Ammon's horn (tissue), 1 donor: ENCODE measurements at places on chromosomes 1 and 21.

DNA sequence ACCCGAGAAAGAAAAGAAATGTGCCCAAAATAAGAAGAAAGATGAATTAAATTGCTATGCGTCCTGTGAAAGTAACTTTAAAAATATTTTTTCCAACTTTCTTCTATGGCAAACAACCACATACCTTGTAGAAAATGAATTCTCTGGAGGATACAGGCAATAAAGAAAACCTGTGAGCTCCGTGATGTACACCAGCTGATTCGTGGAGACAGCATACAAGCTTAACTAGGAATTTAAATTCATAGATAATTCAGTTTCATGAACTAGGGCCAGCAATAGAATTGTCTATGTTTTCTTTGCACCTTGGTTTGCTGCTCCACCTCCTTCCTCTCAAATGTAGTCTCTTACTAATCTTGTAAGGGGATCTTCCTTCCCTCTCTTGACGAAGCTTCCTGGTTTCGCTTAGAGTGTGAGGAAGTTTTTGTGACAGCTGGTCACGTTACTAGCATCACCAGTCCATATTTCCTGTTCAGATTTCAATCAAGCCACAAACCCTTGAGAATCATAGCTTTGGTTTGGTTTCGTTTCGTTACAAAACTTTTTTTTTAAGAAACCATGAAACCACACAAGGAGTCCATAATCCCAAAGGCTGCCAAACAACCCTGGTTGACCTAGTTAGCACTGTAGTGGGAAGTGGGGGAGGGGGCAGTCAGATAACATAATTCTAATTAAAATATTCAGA, 35.8 kb downstream of the GREM2 start:
- DNase-seq: no peak

GRCh38 chr1:59445040-59445439, 148.1 kb downstream of the FGGY start:
- DNase-seq: no peak

DNA sequence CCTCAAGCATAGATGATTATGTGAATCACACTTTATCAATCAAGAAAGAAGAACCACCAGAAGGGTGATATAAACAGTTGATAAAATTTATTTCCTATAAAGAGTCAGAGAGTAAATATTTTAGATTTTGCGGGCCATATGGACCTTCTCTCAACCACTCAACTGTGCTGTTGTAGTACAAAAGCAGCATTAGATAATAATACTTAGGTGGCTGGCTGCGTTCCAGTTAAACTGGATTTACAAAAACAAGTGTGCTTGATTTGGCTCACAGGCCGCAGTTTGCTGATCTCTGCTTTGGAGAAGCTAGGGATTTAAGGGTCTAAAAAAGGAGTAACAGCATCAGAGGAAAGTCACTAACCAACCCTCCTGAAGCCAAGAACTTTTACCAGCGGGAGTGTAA, 1406.0 kb downstream of the KCNT2 start:
- DNase-seq: no peak

GRCh38 chr1:34858901-34859445, 576 bp downstream of the SMIM12 start:
- DNase-seq: no peak

- DNase-seq: no peak
Observed at GRCh38 chr1:168628807-168629206, 52.4 kb downstream of the XCL1 start.

GRCh38 chr1:33501309-33501708, 28.9 kb downstream of the ZSCAN20 start:
- DNase-seq: no peak

DNA sequence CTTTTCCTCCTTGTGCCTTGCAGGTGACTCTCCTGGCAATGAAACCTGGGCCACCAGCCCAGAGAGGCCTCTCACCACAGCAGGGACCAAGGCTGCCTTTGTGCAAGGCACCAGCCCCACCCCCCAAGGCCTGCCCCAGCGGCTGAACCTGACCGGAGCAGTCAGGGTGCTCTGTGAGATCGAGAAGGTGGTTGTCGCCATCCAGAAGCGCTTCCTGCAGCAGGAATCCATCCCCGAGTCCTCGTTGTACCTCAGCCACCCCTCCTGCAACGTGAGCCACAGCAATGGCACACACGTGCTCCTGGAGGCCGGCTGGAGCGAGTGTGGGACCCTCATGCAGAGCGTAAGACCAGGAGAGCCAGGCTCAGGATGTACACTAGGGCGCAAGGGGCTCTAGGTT, 51.7 kb downstream of the UMODL1 start:
- DNase-seq: no peak

DNA sequence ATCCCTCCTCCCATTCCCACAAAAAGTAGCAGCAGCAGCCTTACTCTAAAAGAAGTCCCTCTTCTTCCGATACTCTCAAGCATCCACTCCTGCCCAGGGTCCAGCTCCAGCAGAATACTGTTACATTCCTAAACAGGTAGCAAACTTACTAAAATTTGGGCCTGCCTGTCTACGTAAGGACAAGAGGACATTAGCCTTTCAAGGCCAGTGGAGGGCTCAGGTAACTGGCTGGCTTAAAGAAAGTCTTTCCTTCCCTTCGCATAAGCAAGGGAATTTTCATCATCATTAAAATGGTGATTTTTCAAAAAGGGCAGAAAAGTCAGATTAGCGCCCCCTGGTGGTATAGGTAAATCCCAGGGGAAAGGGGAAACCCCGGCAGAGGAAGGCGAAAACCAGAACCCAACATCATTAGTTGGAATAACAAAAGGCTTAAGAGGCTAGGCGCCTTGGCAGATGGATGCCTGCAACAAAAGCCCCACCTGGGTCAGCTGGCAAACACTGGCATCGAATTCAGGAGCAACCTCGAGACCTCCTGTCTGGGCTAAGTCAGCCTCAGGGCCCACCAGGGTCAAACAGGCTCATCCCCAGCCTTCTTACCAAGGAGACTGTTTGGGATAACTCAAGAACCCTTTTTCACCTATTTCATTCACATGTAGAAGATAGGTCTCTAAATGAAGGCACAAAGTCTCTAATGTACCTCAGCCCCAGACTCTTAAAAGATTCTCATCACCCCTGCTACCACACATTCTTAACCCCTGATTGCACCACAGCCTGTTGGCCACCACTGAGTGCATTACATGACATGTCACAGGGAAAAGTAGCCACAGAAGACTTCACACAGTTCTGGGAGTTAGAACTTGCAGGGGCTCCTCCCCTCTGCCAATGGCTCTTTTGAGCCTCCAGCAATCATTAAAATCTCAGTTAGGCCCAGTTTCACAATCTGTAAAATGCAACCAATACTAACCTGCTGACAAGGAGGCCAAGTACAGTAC, 36.7 kb downstream of the ERI3 start:
- no peak for DNase-seq

- DNase-seq: peak; percentile 30
Observed at GRCh38 chr1:206048582-206048981, 4.4 kb upstream of the RHEX start.

DNA sequence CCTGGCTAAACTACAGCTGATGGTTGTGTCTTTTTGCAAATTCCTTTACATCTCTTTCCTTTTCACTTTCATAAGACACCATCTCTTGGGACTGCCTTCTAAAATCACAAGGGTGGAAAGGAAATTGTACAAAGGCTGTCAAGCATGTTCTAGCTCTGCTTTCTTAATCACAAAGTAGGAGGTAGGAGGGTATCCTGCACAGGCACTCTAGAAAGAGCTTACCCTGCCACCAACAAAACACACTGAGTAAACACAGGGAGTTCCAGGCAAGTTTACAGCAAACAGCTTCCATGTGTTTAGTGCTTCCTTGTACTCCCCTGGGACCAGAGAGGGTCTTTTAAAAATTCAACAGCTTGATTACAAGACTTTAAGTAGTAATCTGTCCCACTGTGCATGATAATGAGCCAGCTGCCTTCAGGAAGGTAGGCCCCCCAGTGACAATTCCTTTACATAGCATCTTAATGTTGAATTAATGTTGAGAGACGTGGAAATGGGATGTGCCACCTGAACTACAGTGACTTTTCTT, 2.4 kb downstream of the PLPP3 start:
- DNase-seq: peak; percentile 71

DNA sequence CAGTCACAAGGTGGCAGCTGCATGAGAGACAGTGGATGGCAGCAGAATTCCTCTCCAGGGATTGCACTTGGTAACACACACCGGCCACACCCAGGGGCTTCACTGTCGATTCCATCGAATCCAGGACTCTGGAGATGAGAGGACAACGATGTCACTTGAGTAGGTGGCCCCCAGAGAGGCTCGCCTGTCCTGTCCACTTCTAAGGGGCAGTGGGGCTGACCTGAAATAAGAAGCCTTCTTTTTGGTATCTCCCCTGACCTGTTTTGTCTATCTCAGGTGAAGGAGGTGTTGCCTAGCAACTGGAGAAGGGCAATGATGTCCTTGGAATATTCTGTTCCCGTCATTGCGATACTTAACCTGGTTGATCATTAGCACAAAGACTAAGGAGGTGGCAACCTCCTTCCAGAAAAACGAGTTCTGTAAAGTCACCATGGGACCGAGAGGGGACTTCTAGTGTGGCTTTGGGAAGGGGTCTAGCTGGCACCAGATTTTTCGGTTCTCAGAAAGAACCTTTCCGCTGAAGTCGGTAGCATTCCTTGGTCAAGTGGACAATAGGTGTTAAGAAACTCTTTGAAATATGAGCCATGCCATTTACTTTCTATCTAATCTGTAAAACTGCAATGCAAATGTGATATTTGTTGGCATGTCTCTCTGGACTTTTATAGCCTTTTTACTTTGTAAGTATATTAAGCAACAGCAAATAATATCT, 85.2 kb upstream of the TMPRSS2 start:
- DNase-seq: no peak

GRCh38 chr1:210376836-210377372, 48.2 kb downstream of the HHAT start:
- no peak for DNase-seq
